Stromal cell of bone marrow (primary cell): ENCODE measurements at places on chromosomes 12 and 14.

- DNase-seq: no peak
Observed at GRCh38 chr12:10708862-10709261, 14.3 kb downstream of the YBX3 start.

DNA sequence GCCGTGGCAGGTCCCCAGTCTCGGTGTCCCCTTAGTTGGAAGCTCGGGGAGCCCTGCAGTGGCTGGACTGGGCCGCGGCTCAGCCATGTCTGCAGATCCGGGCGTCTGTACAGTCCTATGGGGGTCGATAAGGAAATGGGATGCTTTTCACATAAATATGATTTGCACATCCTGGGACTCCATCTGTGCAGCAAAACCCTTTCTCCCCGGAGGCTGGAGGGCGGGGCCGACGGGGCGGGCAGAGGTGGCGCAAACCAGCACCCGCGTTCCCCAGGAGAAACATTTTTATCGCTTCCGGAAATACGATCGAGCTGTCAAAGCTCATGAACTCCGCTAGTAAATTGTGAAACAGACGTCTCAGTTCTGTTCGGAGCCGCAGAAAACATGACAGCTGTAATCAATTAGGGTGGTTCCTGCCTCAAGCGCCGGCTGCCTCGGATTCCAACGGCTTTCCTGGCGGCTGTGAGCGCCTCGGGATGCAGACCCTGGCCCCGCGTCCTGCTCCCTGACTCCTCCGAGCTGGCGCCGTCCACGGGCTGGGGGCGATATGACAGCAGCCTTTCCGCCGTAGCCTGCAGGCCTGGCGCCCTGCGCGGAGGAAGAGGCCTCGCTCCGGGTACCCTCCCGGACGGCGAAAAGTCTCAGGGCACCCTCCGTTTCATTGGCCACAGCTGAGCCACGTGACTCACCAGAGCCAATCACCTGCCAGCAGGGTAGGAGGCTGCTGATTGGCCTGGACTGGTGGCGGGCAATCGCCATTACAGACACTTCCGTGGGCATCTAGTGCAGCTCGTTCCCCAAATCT, 23.0 kb downstream of the DIO3 start:
- DNase-seq: peak; percentile 33

DNA sequence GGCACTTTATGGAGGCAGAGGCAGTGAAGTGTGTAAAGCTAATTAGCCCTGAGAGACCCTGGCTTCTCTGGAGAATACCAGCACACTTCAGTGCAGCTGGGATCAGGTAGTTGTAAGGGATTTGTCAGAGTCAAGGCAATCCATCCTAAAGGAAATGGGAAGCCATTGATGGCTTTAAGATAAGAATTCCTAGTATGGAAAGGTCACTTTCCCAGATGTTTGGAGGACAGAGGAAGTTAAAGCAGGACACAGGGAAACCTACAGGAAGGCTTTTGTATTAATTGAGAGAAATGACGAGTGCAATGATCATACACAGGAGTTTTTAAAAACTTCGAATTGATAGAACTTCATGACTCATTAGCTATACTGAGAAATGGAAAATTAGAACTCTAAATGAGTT, 254.4 kb downstream of the SLC16A7 start:
- no peak for DNase-seq

GRCh38 chr12:93990832-93991803, 157.3 kb upstream of the PLXNC1 start:
- DNase-seq: peak; percentile 29

- no peak for DNase-seq
Observed at GRCh38 chr14:64147126-64147790, 146.9 kb downstream of the ESR2 start.

DNA sequence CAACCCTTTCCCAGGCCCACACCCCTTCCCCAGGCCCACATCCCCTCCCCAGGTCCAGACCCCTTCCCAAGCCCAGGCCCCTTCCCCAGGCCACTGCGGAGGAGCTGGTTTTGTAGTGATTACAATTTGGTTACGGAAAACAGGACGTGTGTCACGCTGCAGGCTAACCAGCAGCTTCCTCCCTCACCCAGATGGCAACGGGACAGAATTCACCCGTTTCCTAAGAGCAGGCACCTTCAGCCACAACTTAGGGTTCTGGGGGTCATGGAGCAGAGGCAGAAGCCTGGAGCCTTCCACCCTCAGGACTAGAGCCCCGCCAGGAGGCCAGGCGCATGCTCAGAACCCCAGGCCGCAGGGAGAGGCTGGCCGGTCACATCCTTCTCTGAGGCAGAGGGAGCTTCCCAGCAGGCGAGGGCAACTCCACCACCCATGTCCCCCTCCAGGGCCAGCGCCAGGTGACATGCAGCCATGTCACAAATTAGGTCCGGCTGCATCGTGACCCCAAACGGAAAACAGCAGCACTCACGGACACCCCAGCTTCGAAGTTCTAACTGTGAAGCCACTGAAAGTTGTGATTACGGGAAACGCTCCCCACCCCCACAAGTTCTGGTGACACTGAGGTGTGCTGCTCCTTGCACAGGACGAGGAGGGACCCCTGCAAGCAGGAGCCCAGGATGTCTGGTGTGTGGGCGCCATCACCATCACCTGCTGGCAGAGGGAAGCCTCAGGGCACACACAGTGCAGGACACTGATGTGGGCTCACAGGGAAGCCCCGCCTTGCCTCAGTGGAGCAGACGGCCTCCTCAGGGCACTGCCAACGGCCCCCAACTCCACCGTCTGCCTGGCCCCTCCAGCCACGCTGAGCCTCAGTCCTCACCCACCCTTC, 7.7 kb downstream of the BRF1 start:
- DNase-seq: no peak

DNA sequence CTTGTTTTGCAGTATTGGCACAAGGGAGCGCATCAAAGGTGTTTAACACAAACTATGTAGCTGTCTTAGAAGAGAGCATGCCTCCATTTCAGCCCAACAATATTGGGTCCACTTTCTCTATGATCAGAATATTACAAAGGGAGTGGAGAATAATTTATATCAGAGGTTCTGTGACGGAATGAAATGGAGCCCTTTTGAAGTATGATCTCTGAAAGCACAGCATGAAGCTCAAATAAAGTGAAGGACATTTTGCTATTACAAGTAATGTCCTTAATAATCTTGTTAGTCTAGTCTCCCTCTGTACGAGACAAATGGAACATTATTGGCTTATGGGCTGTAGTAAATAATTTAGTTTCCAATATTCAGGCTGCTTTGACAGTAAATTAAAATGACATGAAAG, 302.7 kb downstream of the NPAS3 start:
- DNase-seq: no peak

DNA sequence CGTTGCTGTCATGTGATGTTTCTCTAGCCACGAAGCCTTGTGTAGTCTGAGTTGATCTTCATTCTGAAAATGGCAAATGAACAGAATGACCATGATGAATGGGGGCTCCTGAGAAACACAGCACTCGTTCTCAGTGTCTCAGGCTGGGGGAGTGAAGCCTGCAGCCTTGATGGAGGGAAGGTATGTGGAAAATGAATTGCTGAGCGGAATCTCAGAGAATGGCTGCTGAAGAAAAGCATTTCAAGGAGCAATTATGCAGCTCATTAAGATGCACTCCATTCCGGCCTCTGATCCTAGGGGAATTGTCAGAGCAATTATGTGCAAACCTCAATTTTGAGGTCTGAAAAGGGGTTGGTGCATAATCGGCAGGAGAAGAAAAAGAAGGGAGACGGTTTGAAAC, 167.1 kb downstream of the CHST11 start:
- no peak for DNase-seq

DNA sequence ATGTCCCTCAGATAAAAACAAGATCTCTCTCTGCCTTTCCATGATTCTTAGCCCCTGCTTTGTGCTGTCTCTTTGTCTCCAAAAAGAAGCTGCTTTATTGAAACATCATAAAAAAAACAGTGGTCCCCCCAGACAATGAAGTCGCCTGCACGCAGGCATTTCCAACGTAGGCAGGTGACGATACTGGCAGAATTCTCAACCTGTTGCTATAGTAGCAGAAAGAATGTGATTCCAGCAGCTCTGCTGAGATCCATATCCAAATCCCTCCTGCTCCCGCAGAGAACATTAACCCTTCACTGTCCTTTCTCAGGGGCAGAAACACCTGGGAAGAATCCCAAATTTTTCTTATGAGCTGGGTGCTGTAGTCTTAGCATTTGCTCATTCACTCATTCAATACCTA, 84.8 kb downstream of the STON2 start:
- no peak for DNase-seq

DNA sequence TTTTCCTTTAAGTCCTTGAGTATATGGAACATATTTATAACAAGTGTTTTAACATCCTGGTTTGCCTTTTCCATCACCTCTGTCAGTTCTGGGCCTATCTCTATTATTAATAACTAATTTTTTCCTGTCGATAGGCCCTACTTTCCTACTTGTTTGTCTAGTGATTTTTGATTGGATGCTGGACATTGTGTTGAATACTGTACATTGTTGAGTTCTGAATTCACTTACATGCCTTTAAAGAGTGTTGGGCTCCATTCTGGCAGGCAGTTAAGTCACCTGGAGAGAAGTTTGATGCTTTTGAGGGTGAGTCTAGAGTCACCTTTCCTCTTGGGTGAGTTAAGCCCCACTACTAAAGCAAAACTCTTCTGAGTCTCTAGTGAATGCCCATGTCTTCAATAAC, 77.5 kb upstream of the C14orf180 start:
- DNase-seq: no peak

GRCh38 chr14:74917178-74917543, 5.9 kb downstream of the RPS6KL1 start:
- no peak for DNase-seq

DNA sequence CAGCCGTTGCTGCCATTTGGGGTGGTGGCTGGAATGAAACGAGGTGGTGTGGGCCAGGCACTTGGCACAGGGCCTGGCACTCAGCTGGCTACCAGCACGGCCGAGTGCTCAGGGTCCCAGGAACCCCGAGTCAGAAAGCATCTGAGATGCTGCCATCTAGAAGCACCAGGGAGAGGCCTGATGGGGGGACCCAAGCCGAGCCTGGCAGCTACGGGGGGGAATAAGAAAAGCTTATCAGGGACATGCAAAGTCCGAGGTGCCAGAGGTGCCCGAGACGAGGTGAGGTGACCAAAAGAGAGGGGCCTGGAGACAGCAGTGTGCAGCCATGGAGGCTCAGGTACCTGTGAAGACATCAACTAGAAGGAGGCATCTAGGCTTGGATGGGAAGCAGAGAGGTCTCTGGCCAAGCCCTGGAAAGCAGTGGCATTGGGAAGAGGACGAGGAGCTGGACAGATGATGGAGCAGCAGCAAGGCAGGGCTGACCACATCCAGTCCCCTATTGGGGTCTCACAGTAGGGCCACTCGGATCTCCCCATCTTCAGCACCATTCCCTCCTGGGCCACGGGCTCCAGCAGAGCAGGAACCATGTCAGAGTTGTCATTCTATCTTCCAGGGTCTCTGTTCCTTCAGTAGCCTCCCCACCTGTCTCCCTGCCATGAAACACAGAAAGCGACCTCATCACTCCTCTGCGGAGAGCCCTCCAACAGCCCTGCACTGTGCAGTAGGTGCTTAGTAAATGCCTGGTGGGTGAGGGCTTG, 59.3 kb upstream of the DIO3 start:
- DNase-seq: no peak

- no peak for DNase-seq
Observed at GRCh38 chr12:125683748-125684381, 618.6 kb downstream of the AACS start.

DNA sequence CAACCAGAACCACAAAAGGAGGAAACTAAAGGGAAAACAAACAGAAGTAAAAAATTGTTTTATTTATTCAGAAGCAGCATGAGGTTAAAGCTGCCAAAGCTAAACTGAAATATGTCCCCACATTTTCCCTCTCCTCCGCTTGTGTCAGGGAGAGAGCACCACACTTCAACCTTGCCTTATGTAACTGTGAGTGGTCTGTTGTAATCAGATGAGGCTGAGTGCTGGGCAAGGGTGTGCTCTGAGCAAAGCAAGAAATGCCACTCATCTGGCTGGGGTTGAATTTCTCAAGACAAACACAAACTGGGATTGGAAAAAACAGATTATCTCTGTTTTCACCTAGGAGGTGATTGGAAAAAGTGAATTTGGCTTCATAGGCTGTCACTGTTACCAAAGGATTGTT, 12.2 kb downstream of the CAPZA3 start:
- no peak for DNase-seq

- peak; percentile 47 for DNase-seq
Observed at GRCh38 chr12:66144791-66145754, 14.5 kb upstream of the LLPH start.

DNA sequence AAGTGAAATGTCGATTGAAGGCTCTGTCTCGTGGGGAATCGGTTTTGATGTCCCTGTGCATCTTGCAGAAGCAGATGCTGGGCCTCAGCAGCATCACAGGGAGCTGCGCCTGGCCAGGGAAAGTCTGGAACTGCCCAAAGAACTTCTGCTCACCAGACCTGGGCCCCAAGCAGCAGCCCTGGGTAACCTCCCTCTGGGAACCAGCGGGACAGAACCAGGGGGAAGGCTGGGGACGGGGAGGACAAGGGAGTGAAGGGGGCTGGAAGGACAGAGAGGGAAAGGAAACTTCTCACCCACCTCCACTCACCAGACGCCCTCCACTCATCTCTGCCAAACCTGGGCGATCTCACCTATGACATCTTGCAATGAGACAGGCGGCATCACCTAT, 26.8 kb upstream of the C14orf180 start:
- DNase-seq: no peak

DNA sequence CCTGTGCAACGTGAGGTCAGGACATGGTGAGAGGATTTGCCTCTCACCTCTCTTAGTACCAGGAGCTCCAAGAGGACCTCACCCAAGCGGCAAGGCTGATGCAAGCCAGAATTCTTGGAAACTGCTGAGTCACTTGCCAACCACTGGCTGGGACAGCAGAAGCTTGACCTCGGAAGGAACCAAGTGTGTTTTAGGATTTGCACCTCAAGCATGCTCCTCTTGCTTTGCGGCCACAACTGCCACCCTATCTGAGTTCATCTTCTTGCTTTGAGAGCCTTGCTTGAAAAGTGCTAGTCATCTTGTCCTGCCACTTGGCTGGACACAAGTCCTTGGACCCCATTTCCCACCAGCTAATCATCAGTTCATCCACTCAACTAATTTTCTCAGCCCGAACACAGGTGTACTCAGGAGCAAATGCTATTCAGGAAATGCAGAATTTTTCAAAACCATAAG, 195.8 kb downstream of the SLC25A21 start:
- DNase-seq: peak; percentile 20

DNA sequence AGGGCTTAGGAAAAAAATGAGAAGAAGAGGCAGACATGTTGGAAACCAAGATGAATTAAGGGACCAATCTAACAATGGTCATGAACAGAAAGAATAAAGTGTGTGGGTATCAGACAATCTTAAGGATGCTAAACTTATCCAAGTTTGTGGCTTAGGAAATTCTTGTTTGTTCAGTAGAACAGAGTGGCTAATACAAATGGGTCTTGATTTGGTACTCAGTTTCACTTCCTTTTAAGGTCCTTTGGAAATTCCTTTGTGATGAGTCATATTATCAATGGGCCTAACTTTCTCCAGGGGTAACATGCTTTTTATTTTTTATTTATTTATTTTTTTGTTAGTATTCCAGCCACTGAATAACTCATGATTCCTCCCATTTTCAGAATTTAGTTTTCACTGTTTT, 1154.7 kb upstream of the FLRT2 start:
- DNase-seq: no peak

DNA sequence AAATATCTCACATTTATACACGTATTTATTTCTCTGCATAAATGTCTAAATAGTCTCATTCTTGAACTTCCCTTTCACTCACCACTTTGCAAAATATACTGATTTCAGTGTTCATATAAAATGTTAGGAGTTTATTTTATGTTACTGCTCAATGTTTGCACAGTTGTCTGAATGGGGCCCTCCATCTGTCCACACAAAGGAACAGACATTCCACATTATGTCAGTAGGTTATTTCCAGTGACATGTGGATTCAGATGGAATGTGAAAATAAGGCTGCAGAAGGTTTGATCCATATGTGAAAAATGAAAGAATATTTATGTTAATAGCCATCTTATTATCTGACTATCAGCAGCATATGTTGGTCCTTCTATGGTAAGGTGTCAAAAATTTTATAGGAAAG, 994.4 kb upstream of the SEL1L start:
- DNase-seq: no peak
